ENCODE measurements at places on chromosomes 16 and 17.

GRCh38 chr16:14456793-14457481, 173.1 kb downstream of the PARN start:
- DNase-seq, result peak; percentile 20

DNA sequence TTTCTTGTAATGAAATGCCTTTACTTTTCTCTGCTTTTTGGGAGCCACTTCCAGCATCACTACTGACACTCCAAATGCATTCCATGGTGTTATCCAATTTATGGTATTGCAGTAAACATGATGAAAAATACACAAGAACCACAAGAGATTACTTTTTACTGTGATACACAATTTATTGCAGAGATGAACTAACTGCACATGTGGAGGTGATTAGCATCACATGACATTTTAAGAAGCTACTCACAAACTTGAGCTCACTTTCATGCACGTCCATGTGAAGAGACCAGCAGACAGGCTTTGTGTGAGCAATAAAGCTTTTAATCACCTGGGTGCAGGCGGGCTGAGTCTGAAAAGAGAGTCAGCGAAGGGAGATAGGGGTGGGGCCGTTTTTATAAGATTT, 780.5 kb upstream of the GOT2 start:
- no peak for DNase-seq

DNA sequence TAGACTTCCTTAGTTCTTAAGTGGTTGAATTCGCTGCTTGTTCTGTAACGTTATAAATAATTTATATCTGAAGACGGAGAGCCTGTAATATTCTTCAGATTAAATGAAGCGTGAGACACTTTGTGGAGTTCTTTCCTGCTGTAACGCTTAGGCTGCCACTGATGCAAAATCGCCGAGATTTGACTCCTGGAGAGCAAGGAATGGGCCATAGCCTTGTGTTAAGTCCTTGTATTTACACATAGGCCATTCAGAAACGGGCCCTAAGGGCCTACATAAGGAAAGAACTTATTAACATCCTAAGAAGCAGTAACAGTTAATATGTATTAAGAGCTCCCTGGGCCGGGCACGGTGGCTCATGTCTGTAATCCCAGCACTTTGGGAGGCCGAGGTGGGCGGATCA, 936 bp downstream of the EMC6 start:
- no peak for DNase-seq

DNA sequence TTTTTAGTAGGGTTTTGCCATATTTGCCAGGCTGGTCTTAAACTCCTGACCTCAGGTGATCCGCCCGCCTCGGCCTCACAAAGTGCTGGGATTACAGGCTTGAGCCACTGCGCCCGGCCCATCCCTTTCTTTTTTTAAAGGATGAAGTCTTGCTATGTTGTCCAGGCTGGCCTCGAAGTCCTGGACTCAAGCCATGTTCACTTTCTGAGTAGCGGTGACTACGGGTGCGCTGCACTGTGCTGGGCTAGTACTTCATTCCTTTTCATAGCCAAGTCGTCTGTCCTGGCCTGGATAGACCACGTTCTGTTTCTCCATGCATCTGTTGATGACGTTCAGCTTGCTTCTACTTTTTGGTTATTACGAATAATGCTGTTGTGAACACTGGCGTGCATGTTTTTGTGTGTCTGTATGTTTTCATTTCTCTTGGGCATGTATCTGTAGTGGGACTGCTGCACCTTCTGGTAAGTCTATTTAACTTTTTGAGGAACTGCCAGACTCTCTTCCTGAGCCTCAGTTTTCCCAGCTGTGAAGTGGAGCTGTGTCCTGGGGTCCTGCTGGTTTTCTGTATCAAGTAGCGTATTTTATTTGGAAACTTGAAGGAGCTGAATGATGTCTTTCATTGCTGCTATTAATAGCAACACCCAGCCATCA, 40.0 kb upstream of the GSE1 start:
- no peak for DNase-seq

DNA sequence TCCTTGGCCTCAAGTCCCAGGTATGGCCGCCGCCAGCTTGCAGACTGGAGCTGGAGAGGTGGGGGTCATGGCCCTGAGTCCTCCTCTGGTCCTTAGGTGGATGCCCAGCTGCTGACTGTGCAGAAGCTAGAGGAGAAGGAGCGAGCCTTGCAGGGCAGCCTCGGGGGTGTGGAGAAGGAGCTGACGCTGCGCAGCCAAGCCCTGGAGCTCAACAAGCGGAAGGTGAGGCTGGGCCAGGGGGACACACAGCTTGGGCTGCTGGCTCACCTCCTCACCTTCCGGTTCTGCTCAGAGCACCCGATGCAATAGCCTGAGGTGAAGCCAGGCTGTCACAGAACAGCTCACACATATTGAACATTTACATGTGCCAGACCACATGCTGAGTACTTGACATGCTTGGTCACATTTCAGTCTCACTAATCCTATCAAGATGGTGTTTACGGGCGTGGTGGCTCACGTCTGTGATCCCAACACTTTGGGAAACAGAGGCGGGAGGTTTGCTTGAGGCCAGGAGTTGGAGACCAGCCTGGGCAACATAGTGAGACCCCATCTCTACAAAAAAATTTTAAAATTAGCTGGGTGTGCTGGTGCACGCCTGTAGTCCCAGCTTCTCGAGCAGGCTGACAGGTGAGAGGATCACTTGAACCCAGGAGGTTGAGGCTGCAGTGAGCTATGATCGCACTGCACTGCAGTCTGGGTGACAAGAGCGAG, 7.4 kb downstream of the RNF40 start:
- no peak for DNase-seq
